ENCODE measurements at places on chromosomes 7 and 10.

- no peak for DNase-seq
Measured at GRCh38 chr7:18534481-18534880, 38.9 kb downstream of the HDAC9 start.

GRCh38 chr10:22667093-22667480 is 47.3 kb downstream of the PIP4K2A start:
- no peak for DNase-seq

- DNase-seq, result no peak
Measured at GRCh38 chr7:18469316-18469715, 26.2 kb upstream of the HDAC9 start.

GRCh38 chr7:95660023-95660434 is 63.7 kb upstream of the PDK4 start:
- no peak for DNase-seq

GRCh38 chr7:36192053-36192824 is 39.2 kb downstream of the EEPD1 start:
- DNase-seq, result no peak

Measured in CD4-positive, alpha-beta T cell treated with Interleukin-10 for 1 hour (primary cell).